ENCODE measurements at places on chromosomes 5 and 9.

- no peaks in the 10 kb centered on the region for H3K27me3 ChIP-seq
- H3K27ac ChIP-seq, result no peak overlapping the region
- no peak overlapping the region for H3K4me3 ChIP-seq
- no peaks in the 10 kb centered on the region for H3K36me3 ChIP-seq
Measured at GRCh38 chr5:135977375-135977928, 22.7 kb upstream of the LECT2 start.

- H3K27me3 ChIP-seq, result no peaks in the 10 kb centered on the region
- no peak overlapping the region for H3K27ac ChIP-seq
- no peaks in the 10 kb centered on the region for H3K4me1 ChIP-seq
- no peak overlapping the region for H3K4me3 ChIP-seq
- no peaks in the 10 kb centered on the region for H3K36me3 ChIP-seq
- DNase-seq, result no peak
Measured at GRCh38 chr5:117326997-117327396, 752.4 kb upstream of the SEMA6A start.

DNA sequence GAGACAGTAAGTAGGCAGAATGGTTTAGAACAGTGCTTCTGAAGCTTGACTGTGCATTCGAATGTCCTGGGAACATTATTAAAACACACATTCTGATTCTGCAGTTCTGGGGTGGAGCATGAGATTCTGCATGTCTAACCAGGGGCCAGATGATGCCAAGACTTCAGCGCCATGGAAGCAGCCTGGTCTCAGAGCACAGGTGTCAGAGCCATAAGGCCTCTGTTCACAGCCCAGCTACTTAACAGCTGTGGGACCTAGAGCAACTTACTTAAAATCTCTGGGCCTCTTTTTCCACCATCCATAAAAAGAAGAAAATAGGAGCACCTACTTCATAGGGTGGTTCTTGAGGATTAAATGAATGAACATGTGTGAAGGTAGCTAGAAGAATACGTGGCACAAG is 84.0 kb downstream of the GNAQ start:
- H3K27me3 ChIP-seq, result no peaks in the 10 kb centered on the region
- no peak overlapping the region for H3K4me3 ChIP-seq
- no peaks in the 10 kb centered on the region for H3K36me3 ChIP-seq
- H3K4me1 ChIP-seq, result no peaks in the 10 kb centered on the region
- no peak overlapping the region for H3K27ac ChIP-seq

- no peaks in the 10 kb centered on the region for H3K27me3 ChIP-seq
- peaks cover 4% of the 10 kb centered on the region for H3K4me1 ChIP-seq
- H3K36me3 ChIP-seq, result no peaks in the 10 kb centered on the region
- H3K27ac ChIP-seq, result no peak overlapping the region
- DNase-seq, result no peak
- no peak overlapping the region for H3K4me3 ChIP-seq
Measured at GRCh38 chr9:101333926-101334702, 50.7 kb downstream of the BAAT start.

- no peaks in the 10 kb centered on the region for H3K27me3 ChIP-seq
- H3K4me1 ChIP-seq, result no peaks in the 10 kb centered on the region
- H3K27ac ChIP-seq, result no peak overlapping the region
- DNase-seq, result no peak
- peaks cover 84% of the 10 kb centered on the region for H3K36me3 ChIP-seq
Measured at GRCh38 chr9:68925175-68925574, 88.7 kb downstream of the PRKACG start.

DNA sequence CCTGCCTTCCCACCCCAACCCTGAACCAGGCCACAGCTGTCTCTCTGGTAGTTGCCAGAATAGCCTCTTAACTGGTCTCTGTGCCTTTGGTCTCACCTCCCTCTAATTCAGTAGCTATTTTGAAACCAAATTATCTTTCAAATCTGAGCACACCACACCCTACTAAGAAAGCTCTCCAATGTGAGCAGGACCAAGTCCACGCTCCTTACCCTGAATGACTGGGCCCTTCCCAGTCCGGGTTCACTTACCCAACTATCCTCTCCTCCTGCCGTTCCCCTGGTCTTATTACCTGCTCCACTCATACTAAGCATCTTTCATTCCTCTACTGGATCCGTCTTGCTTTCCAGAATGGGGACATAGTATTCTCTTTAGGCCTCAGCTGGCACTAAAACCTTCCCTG is 16.8 kb downstream of the ANKH start:
- H3K36me3 ChIP-seq, result no peaks in the 10 kb centered on the region
- no peaks in the 10 kb centered on the region for H3K4me1 ChIP-seq
- H3K4me3 ChIP-seq, result no peak overlapping the region
- no peaks in the 10 kb centered on the region for H3K27me3 ChIP-seq
- no peak overlapping the region for H3K27ac ChIP-seq

DNA sequence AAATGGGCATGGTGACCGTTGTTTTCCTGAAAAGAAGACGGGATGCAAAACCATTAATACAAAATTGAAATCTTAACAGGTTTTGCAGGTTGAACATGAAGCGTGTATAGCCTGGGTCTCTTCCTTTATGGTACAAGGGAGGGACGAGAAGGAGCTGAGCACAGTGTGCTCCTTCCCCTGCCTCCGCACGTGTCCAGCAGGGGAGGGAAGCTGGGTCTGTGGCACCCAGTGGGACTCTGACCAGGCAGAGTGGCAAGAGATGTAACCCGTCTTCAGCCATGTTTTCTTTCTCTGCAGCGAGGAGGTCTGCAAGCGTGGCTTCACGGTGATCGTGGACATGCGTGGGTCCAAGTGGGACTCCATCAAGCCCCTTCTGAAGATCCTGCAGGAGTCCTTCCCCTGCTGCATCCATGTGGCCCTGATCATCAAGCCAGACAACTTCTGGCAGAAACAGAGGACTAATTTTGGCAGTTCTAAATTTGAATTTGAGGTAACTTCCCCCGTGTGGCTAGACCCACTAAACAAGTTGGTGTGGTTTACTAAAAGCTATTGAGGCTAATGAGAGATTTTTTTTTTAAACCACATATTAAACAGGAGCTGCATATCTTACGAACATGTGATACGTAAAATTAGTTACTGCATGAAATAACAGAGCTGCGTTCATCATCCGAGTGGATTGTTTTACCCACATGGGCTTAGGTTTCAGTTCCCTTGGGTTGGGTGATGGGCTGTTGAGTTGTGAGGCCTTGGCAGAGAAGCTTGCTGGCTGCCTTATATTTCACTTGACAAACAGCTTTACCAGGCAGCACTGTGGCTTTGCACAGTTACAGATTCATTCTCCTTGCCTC is 143.7 kb downstream of the TRIO start:
- H3K27me3 ChIP-seq, result no peaks in the 10 kb centered on the region
- DNase-seq, result no peak
- peaks cover 6% of the 10 kb centered on the region for H3K36me3 ChIP-seq
- H3K27ac ChIP-seq, result no peak overlapping the region

GRCh38 chr5:154603953-154604679 is 126.1 kb upstream of the HAND1 start:
- H3K27me3 ChIP-seq, result peaks cover 12% of the 10 kb centered on the region
- no peak overlapping the region for H3K27ac ChIP-seq
- no peak overlapping the region for H3K4me3 ChIP-seq
- DNase-seq, result no peak
- H3K4me1 ChIP-seq, result no peaks in the 10 kb centered on the region

DNA sequence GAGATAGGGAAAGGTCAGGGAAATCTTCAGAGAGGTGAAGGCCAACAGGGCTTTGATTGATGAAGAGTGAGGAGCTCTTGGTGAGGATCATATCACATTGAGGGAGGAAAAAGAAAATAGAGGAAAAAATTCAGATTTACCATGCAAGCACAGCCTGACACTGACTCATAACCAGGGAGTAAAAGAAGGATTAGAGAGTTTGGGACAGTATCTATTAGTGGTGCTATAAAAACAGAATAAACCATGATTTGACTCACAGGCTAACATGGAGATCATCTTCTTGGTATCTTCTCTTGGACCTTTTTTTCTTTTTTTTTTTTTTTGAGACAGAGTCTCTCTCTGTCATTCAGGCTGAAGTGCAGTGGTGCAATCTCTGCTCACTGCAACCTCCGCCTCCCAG is 44.4 kb downstream of the MUSK start:
- H3K4me3 ChIP-seq, result no peak overlapping the region
- no peaks in the 10 kb centered on the region for H3K4me1 ChIP-seq
- no peaks in the 10 kb centered on the region for H3K36me3 ChIP-seq
- H3K27me3 ChIP-seq, result no peaks in the 10 kb centered on the region
- H3K27ac ChIP-seq, result no peak overlapping the region

DNA sequence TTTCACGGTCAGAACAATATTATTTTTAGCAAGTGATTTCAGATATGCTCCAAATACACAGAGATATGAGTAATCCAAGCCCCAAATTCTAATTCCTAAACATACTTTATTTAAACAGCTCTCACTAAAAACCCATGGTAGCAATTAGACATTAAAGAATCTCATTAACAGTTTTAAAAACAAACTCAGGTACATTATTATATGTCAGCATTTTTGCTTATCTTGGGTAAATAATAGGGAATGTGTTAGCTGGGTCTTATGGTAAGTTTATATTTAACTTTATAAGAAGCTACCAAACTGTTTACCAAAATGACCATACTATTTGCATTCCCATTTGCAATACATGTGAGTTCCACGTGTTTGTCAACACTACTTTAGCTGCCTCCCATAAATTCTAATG is 511.1 kb downstream of the HTR1A start:
- H3K4me3 ChIP-seq, result no peak overlapping the region
- no peaks in the 10 kb centered on the region for H3K4me1 ChIP-seq
- no peaks in the 10 kb centered on the region for H3K27me3 ChIP-seq
- H3K27ac ChIP-seq, result no peak overlapping the region
- DNase-seq, result no peak

DNA sequence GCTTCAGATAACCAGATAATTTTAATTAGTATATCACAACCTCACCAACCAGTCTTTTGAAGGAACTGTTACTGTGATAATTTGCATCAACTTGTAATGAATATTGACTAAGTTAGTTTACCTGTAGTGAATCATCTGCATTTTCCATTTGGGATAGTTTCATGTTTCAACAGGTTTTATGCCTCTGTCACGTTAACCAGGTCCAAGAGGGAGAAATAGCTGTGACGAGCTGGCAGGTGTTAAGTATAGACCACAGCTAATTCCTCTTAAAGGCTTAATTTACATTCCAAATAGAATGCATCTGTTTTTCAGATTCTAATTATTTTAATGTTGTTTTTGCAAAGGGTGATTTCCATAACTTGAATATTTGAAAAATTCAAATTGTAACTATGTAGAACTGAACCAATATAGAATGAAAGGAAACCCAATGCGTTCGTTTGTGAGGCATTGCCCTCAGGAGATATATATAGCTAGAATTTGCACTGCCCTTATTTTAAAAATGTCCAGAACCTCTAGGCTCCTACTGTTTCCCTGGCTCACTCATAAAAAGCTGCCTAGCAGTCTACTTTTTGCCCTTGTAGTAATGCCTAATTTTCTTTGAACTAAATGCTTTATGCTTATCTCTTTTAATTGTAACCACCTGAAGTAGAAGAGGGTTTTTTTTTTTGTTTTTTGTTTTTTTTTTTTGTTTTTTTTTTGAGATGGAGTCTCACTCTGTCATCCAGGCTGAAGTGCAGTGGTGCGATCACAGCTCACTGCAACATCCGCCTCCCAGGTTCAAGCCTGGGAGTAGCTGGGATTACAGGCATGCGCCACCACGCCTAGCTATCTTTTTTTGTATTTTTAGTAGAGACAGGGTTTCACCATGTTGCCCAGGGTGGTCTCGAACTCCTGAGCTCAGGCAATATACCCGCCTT is 270.5 kb downstream of the SMARCA2 start:
- no peaks in the 10 kb centered on the region for H3K27me3 ChIP-seq
- DNase-seq, result no peak
- H3K36me3 ChIP-seq, result no peaks in the 10 kb centered on the region
- no peak overlapping the region for H3K4me3 ChIP-seq
- H3K27ac ChIP-seq, result no peak overlapping the region

DNA sequence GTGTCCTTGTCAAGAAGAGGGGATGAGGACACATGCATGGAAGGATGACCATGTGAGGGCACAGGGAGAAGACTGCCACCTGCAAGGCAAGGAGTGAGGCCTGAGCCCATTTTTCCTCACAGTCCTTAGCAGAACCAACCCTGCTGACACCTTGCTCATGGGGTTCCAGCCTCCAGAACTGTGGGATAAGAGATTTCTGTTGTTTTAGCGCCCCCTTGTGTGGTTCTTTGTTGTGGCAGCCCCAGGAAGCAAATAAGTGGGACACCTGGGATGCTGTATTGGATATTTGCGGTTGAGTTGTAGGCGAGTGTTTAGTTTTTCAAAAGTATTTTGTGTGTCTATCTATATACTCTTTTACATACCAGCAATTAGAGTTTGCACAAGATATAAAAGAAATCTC is 206.4 kb downstream of the NXNL2 start:
- no peaks in the 10 kb centered on the region for H3K36me3 ChIP-seq
- H3K27me3 ChIP-seq, result no peaks in the 10 kb centered on the region
- H3K4me1 ChIP-seq, result peaks cover 3% of the 10 kb centered on the region
- H3K4me3 ChIP-seq, result no peak overlapping the region
- no peak for DNase-seq
- H3K27ac ChIP-seq, result no peak overlapping the region

DNA sequence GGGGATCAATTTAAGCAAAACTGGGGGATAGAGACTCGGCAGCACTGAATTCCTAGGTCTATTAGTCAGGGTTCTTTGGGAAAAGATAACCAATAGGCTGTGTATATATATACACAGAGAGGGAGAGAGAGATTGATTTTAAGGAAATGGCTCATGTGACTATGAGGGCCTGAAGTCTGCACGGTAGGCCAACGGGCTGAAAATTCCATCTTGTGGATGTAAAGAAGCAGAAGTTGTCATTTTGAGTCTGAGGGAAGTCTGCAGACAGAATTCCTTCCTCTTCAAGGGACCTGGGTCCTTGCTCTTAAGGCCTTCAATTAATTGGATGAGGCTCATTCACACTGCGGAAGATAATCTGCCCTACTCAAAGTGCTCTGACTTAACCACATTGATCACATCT is 60.1 kb upstream of the ZNF622 start:
- no peak for DNase-seq
- no peak overlapping the region for H3K4me3 ChIP-seq
- H3K27me3 ChIP-seq, result no peaks in the 10 kb centered on the region
- H3K4me1 ChIP-seq, result no peaks in the 10 kb centered on the region
- no peaks in the 10 kb centered on the region for H3K36me3 ChIP-seq

- no peak overlapping the region for H3K4me3 ChIP-seq
- no peaks in the 10 kb centered on the region for H3K27me3 ChIP-seq
- no peak for DNase-seq
- H3K4me1 ChIP-seq, result no peaks in the 10 kb centered on the region
Measured at GRCh38 chr5:160657068-160657507, 194.9 kb downstream of the ATP10B start.
